ENCODE measurements at places on chromosomes 5 and 9. TPM values are rescaled to one million over a fixed set of nuclear protein-coding genes. Genes with fewer than 3 reads are reported as not detected.

GRCh38 chr5:79189439-79190234 is 46.3 kb upstream of the JMY start:
- no peaks in the 10 kb centered on the region for H3K36me3 ChIP-seq
- H3K4me3 ChIP-seq, result no peak overlapping the region
- no peak for DNase-seq
- no peaks in the 10 kb centered on the region for H3K27me3 ChIP-seq
- no peak overlapping the region for H3K27ac ChIP-seq

GRCh38 chr5:120509053-120509452 is 45.0 kb downstream of the PRR16 start:
- H3K4me1 ChIP-seq, result no peaks in the 10 kb centered on the region
- no peak for DNase-seq
- no peaks in the 10 kb centered on the region for H3K27me3 ChIP-seq

DNA sequence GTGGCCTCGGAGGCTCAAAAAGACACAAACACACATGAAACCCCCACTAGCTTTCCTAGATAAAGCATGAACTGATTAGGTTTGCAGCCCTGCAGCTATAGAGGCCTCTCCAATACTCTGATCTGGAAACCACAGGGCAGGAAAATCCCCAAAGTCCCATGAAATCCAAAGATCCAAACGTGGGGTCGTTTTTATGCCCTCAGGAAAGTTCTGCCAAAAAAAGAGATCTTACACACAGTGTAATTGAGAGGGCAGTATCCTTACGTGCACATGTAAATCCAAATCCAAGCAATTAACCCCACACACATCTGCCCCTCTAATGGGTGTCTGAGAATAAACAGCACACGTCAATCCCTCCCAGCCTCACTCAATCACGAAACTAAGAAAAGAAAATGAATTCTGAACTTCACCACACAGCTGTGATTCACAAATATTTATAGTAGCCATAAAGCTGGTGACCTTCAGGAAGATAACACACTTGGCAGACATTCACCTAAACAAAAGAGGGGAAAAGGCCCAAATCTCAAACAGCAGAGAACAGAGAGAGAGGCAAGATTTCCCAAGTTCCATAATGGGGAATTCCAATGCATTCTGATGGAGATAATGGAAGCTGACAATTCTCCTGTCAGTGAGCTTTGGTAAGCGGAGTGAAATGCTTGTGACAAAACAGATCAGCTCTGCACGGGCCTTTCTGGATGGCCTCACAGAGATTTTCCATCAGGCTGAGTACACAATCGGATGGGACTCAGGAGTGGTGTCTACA is 114.2 kb downstream of the SEMA5A start:
- H3K4me3 ChIP-seq, result no peak overlapping the region
- H3K4me1 ChIP-seq, result no peaks in the 10 kb centered on the region
- no peaks in the 10 kb centered on the region for H3K36me3 ChIP-seq
- DNase-seq, result no peak
- no peak overlapping the region for H3K27ac ChIP-seq

- no peak overlapping the region for H3K27ac ChIP-seq
- H3K4me3 ChIP-seq, result no peak overlapping the region
- H3K4me1 ChIP-seq, result no peaks in the 10 kb centered on the region
- H3K27me3 ChIP-seq, result no peaks in the 10 kb centered on the region
- no peaks in the 10 kb centered on the region for H3K36me3 ChIP-seq
Measured at GRCh38 chr9:16441791-16442190, 428.7 kb downstream of the BNC2 start.

FBN2 gene
- total RNA-seq, result 3.8 TPM

PCDHA4 gene
- 1.2 TPM for total RNA-seq

DNA sequence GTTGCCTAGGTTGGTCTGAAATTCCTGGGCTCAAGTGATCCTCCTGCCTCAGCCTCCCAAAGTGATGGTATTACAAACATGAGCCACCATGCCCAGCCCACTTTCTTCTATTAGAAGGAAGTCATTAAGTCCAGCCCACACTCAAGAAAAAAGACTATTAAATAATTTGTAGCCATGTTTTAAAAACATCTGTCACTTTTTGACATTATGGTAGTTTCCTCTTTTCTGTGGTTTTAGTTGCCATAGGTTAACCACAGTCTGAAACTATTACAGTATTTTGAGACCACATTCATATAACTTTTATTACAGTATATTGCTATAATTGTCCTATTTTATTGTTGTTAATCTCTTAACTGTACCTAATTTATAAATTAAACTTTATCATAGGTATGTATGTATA is 31.9 kb upstream of the C5orf24 start:
- no peak overlapping the region for H3K4me3 ChIP-seq
- H3K36me3 ChIP-seq, result peaks cover 46% of the 10 kb centered on the region
- no peak for DNase-seq

DCP2 gene
- 76.9 TPM for total RNA-seq

DNA sequence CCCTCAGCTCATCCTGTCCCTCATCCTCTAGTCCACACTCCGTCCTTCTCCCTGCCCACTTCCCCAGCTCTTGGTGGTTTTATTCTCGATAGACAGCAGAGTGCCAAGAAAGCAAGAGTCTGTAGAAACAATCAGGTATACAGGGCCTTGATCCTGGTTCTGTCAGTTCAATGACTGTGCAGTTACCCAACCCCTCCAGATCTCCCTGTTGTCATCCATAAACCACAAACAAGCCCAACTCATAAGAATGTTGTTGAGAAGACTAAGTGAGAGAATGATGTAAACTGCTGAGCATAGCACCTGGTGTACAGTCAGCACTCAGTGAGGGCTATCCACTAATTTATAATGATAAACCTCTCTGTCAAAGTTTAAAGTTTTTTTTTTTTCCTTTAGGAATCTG is 31.3 kb downstream of the ISL1 start:
- no peaks in the 10 kb centered on the region for H3K27me3 ChIP-seq
- no peaks in the 10 kb centered on the region for H3K36me3 ChIP-seq
- H3K4me3 ChIP-seq, result no peak overlapping the region
- H3K4me1 ChIP-seq, result no peaks in the 10 kb centered on the region
- no peak for DNase-seq
- H3K27ac ChIP-seq, result no peak overlapping the region

GHR gene
- 5.7 TPM for total RNA-seq

GRCh38 chr5:164336276-164336675 is 830.9 kb downstream of the MAT2B start:
- no peaks in the 10 kb centered on the region for H3K36me3 ChIP-seq
- H3K4me1 ChIP-seq, result no peaks in the 10 kb centered on the region
- H3K27ac ChIP-seq, result no peak overlapping the region
- no peak overlapping the region for H3K4me3 ChIP-seq

GRCh38 chr9:96150324-96151227 is 151.4 kb downstream of the HSD17B3 start:
- H3K36me3 ChIP-seq, result no peaks in the 10 kb centered on the region
- peaks cover 4% of the 10 kb centered on the region for H3K27me3 ChIP-seq
- DNase-seq, result no peak

RAB3C gene
- 0.22 TPM for total RNA-seq

PCDHB4 gene
- total RNA-seq, result 1.5 TPM

GRCh38 chr5:58016877-58017276 is 443.0 kb downstream of the PLK2 start:
- H3K27me3 ChIP-seq, result no peaks in the 10 kb centered on the region
- no peak overlapping the region for H3K27ac ChIP-seq
- no peaks in the 10 kb centered on the region for H3K36me3 ChIP-seq
- no peaks in the 10 kb centered on the region for H3K4me1 ChIP-seq

- peaks cover 1% of the 10 kb centered on the region for H3K4me1 ChIP-seq
- H3K36me3 ChIP-seq, result no peaks in the 10 kb centered on the region
- no peak for DNase-seq
- no peak overlapping the region for H3K4me3 ChIP-seq
- H3K27ac ChIP-seq, result no peak overlapping the region
Measured at GRCh38 chr5:150771034-150771795, 7.3 kb upstream of the SMIM3 start.

HMMR gene
- total RNA-seq, result 2.1 TPM

- DNase-seq, result no peak
- H3K36me3 ChIP-seq, result peaks cover 2% of the 10 kb centered on the region
- peaks cover 60% of the 10 kb centered on the region for H3K4me1 ChIP-seq
- no peaks in the 10 kb centered on the region for H3K27me3 ChIP-seq
Measured at GRCh38 chr9:133355881-133356357, 368 bp downstream of the SURF1 start.

GRCh38 chr9:99231711-99232110 is 9.6 kb downstream of the SEC61B start:
- peaks cover 16% of the 10 kb centered on the region for H3K4me1 ChIP-seq
- H3K36me3 ChIP-seq, result peaks cover 3% of the 10 kb centered on the region
- no peak for DNase-seq
- no peak overlapping the region for H3K4me3 ChIP-seq
- H3K27ac ChIP-seq, result no peak overlapping the region
- H3K27me3 ChIP-seq, result no peaks in the 10 kb centered on the region

SPARC gene
- 630 TPM for total RNA-seq

LCN2 gene
- 62.7 TPM for total RNA-seq

DNA sequence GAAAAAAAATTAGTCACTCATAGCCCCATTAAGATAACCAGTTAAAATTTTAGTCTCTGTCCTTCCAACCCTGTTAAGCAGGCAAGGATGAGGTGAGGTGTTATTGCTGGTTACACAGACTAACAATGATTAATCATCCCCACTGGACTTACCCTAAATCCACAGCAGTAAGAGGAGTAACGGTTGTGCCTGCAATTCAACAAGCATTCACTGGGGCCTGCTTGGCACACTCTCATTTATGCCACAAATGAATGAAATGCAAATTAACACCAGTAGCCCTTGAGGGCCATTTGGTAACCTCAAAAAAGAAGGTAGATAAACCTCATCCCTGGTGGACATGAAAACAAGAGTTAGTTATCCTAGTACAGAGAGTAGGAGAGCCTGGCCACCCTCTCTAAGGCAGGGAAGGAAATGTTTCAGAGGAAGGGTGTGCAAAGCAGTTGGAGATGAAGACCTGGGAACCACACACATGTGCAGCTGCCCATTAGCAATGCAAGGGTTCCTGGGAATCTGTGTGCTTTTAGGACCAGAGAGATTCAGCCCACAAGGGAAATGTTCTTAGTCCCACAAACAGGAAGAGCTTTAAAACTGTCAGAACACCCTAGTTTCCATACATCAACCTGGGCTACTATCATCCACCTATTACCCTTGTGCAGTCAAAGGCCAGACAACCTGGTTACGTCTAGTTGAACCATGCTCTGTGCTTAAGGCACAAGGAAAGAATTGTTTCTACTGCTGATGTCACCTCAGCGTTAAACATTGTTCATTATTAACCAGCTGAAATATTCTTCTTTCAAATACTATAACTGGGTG is 7.7 kb downstream of the LHFPL2 start:
- H3K4me1 ChIP-seq, result no peaks in the 10 kb centered on the region
- no peak overlapping the region for H3K27ac ChIP-seq
- no peaks in the 10 kb centered on the region for H3K27me3 ChIP-seq
- DNase-seq, result no peak
- H3K4me3 ChIP-seq, result no peak overlapping the region

TAF11L5 gene
- not detected for total RNA-seq

SLC34A1 gene
- not detected for total RNA-seq

ANKRD31 gene
- 0.26 TPM for total RNA-seq

SH3PXD2B gene
- total RNA-seq, result 26.4 TPM

DNA sequence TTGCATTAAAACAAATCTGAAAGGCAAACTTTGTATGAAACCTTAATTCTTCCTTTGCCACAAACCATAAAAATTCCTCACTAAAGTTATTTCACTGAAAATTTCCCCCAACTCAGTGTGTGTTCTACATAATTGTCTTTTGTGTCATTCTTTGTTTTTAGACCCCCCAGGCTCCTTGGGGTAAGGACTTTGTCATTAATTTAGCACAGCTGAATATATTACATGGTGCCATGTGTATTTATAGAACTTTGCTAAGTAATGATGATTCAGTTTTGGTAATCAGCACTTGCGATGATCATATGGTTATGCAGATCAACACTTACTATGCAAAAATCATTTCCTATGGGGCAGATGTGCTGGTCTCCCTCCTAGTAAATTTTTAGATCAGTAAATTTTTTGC is 712.1 kb upstream of the MEF2C start:
- no peaks in the 10 kb centered on the region for H3K27me3 ChIP-seq
- H3K4me3 ChIP-seq, result no peak overlapping the region
- DNase-seq, result no peak
- H3K4me1 ChIP-seq, result no peaks in the 10 kb centered on the region
- no peak overlapping the region for H3K27ac ChIP-seq

GRCh38 chr5:172699999-172700364 is 58.9 kb downstream of the NEURL1B start:
- H3K27me3 ChIP-seq, result peaks cover 42% of the 10 kb centered on the region
- no peak overlapping the region for H3K27ac ChIP-seq
- no peak overlapping the region for H3K4me3 ChIP-seq
- no peaks in the 10 kb centered on the region for H3K36me3 ChIP-seq
- no peak for DNase-seq

GRCh38 chr5:40437452-40437861 is 242.3 kb upstream of the PTGER4 start:
- no peaks in the 10 kb centered on the region for H3K36me3 ChIP-seq
- H3K4me3 ChIP-seq, result no peak overlapping the region
- no peak for DNase-seq
- H3K4me1 ChIP-seq, result peaks cover 10% of the 10 kb centered on the region
- H3K27me3 ChIP-seq, result no peaks in the 10 kb centered on the region

DNA sequence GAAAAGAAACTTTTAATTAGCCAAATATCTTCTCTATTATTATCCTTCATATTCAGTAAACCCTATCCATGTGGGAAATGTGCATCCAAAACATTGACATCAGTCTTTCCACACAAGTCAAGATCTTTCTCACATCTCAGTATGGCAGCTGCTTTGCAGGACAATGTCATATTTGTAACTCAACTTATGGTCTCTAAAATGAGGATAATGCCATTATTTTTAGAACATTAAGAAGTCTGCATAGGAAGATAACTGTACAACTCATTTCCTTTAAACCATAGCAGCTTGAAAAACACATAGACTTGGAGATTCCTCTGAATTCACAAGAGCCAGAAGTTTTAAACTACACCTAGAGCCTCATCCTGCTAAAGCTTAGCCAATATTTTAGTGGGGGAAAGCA is 43.7 kb downstream of the MCTP1 start:
- H3K27ac ChIP-seq, result no peak overlapping the region
- DNase-seq, result no peak
- H3K4me3 ChIP-seq, result no peak overlapping the region

DNA sequence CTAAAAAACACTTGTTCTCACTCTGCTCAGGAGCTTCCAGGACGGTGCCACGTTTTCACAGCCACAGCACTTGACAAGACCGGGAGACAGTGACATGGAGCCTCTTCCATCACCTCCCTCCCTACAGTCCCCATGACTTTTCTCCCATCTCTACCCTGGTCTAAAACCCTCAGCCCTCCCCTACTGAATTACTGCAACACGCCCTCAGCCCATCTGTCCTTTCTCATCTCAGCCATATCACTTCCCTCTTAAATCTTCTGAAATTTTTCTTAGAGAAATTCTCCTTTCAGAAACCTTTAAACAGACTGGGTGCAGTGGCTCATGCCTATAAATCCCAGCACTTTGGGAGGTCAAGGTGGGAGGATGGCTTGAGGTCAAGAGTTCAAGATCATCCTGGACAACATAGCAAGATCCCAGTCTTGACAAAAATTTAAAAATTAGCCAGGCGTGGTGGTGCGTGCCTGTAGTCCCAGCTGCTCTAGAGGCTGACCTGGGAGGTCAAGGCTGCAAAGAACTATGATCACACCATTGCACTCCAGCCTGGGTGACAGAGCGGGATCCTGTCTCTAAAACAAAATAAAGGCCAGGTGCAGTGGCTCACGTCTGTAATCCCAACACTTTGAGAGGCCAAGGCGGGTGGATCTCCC is 125.8 kb downstream of the MYO10 start:
- peaks cover 21% of the 10 kb centered on the region for H3K4me1 ChIP-seq
- H3K4me3 ChIP-seq, result no peak overlapping the region
- DNase-seq, result no peak
- H3K27me3 ChIP-seq, result no peaks in the 10 kb centered on the region
- no peaks in the 10 kb centered on the region for H3K36me3 ChIP-seq

Data from spleen (tissue), 13 donors.